Left lung (tissue), 14 donors: ENCODE measurements at places on chromosomes 2 and 18. TPM values are rescaled to one million over a fixed set of nuclear protein-coding genes. Genes with fewer than 3 reads are reported as not detected.

GRCh38 chr2:63444565-63445288, 143.6 kb downstream of the WDPCP start:
- DNase-seq = no peak

The BCL11A gene
- polyA plus RNA-seq = 33.5 TPM

The BMP10 gene
- polyA plus RNA-seq = not detected

GRCh38 chr2:126208266-126208665, 447.7 kb upstream of the GYPC start:
- no peak for DNase-seq

- no peak for DNase-seq
Observed at GRCh38 chr2:170354388-170354787, 176.4 kb downstream of the MYO3B start.

The SMYD1 gene
- not detected for polyA plus RNA-seq

DNA sequence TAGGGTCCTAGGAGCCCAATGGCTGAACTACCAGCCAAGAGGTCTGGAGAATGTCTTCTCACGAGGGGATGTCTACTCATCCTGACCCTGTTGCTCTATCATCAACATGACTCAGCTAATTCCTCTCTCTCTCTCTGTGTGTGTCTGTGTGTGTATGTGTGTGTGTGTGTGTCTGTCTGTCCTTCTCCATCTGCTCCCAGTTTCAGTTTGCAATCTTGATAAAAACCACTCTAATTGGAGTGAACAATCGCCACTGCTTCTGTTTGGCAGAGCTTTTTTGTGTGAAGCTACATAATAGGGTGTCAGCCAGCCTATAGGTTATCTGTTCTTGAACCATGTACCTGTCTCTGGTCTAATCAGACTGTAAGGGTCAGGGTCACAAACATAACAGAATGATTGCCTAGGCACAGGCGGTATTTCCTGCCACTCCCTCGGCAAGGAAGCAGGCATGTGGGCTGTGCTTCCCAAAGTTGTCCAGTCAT, 219.8 kb downstream of the SH3BP4 start:
- no peak for DNase-seq
